ENCODE measurements at places on chromosomes 4 and X.

DNA sequence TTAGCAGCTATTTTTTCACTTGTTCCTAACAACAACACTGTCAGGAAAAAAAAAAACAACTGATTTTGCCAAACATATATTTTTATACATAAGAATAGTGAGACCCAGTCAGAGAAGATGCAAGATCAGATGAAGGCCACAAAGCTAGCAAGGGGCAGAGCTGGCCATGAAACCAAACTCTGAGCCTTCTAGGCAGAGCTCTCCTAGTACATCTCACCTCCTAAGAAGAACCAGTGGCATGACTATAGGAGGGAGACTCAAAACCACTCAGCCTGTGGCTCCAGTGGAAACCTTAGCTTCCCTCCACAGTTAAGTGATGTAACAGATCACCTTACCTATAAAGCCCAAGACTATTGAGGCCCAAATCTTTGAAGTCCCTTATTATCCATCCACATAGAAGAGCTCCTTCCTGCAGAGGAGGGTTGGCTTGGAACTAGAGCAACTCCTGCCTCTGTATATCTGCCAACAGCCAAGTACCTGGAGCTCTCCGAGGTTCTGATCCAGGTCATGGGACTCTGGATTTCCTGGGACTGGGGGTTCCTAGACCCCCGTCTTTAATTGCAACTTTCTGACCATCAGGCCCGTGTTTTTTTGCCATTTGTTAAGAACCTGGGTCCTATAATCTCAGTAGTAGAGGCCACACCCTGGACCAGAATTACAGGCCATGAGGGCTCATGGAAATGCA, 136.5 kb downstream of the SH3KBP1 start:
- DNase-seq = no peak

GRCh38 chr4:103150677-103151076, 47.5 kb downstream of the CENPE start:
- no peak for DNase-seq

- no peak for DNase-seq
These were observed 36.9 kb downstream of the ANKRD17 start for GRCh38 chr4:73221734-73222133.

GRCh38 chr4:1207603-1208265, 35.4 kb upstream of the SPON2 start:
- DNase-seq = no peak

DNA sequence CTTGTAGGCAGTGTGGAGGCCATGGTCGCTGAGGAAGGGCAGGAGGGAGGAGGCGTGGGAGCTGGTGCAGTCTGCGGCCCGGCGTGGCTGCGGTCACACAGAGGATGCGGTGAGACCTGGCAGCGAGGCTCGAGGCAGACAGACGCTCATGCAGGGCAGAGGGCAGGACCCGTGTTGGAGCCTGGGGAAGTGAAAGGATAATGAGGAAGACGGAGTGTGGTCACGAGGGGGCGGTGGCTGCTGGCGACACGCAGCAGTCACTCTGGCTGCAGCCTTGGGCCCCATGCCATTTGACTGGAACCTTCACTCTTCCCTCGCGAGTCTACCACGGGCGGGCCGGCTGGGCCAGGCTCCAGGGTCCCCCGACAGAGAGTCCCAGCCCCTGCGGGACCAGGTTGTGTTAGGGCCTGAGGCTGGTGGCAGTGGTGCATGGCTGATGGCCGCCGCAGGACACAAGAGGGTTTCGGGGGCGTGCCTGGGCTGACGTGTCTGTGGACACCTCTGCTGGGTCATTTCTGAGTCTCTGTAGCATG, 68.8 kb upstream of the HGFAC start:
- no peak for DNase-seq

DNA sequence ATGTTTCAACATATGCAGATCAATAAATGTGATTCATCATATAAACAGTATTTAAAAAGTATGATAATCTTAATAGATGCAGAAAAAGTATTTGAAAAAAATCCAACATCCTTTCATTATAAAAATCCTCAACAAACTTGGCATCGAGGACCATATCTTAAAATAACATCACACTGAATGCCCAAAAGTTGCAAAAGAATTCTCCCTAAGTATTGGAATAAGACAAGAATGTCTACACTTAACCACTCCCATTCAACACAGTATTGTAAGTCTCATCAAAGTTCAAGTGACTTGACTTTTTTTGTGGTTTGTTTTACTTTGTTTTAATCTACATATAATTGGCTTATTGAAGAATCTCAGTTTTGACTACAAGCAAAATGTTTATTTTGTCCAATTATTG, 779.0 kb upstream of the SLIT2 start:
- DNase-seq = no peak

Data from naive B cell (primary cell).